T-helper 17 cell (primary cell): ENCODE measurements at places on chromosomes 6 and 20. TPM values are rescaled to one million over a fixed set of nuclear protein-coding genes. Genes with fewer than 3 reads are reported as not detected.

DNA sequence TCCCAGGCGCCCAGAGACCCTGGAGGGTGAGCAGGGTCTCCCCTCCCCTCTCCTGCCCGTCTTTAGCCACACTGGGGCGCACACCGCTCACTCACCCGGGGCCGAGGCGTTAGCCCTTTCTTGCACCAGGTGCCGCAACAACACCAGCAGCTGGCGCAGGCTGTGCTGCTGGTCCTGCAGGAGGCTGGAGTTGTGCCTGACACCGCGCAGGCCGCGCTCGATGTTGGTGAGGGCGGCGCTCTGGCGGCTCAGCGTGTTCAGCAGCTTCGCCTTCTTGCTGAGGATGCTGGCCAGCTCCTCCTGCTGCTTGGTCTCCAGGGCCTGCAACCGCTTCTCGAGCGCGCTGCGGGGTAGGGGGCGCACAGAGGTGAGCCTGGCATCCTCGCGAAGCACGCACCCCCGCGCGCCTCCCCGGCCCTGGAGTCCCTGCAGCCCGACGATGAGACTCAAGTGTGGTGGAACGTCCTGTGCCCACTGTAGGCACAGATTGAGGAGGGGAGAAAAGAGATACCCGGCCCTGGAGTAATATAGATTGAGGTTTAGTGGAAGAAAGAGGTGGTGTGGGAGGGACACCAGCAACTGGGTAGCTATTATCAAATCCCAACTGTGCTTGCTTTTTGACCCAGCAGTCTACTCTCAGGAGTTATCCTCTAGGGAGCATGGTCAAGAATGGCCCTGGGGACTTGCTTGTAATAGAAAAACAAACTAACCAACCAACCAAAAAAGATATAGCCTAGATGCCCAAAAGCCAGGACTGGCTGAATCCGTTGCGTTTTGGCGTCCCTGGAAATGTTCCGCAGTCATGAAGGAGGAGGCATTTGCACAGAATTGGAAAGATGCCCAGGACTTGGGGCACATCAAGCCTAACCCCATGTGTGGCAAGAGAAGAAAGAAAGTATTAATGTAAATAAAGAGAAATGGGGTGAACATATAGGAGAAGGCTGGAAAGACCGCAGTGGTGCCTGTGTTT is 30.9 kb downstream of the ANGPT4 start:
- no peak overlapping the region for H3K27ac ChIP-seq
- no peak overlapping the region for H3K4me3 ChIP-seq
- H3K27me3 ChIP-seq = peaks cover 36% of the 10 kb centered on the region
- H3K4me1 ChIP-seq = peaks cover 18% of the 10 kb centered on the region
- no peak for DNase-seq

DNA sequence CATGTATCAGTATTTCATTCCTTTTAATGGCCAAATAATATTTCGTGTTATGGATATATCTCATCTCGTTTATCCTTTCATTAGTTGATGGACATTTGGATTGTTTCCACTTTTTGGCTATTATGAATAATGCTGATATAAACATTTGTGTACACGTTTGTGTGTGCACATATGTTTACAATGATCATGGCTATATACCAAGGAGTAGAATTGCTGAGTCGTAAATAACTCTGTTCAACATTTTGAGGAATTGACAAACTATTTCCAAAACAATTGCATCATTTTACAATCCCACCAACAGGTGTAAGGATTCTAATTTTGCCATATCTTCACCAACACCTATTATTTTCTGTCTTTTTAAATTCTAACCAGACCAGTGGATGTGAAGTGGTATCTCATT is 26.3 kb upstream of the PNRC1 start:
- H3K36me3 ChIP-seq = no peaks in the 10 kb centered on the region
- H3K27ac ChIP-seq = no peak overlapping the region
- H3K4me1 ChIP-seq = peaks cover 9% of the 10 kb centered on the region

DNA sequence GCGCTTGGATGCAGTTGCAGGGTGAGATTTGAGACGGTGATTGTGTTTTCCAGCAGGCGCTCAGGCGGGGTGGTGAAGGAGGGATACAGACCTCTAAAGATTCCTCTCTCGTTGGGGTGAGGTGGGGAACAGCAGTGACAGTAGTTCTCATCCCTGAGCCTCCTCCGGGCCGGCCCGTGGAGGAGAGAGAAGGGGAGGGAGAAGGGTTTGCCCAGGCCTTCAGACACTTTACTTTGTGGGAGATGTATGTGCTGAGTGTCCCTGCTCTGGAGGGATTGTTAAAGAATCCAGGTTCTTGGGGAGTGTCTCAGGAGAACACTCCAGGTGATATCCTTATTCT is 41.0 kb downstream of the PSMB9 start:
- peak overlapping the region; percentile 94 for H3K27ac ChIP-seq
- H3K4me3 ChIP-seq = peak overlapping the region; percentile 95
- no peak for DNase-seq
- H3K4me1 ChIP-seq = peaks cover 30% of the 10 kb centered on the region
- no peaks in the 10 kb centered on the region for H3K27me3 ChIP-seq
- no peaks in the 10 kb centered on the region for H3K36me3 ChIP-seq

- H3K4me1 ChIP-seq = peaks cover 5% of the 10 kb centered on the region
- H3K4me3 ChIP-seq = no peak overlapping the region
- peaks cover 53% of the 10 kb centered on the region for H3K27me3 ChIP-seq
- no peak for DNase-seq
- H3K27ac ChIP-seq = no peak overlapping the region
Observed at GRCh38 chr20:58642441-58642840, 8.6 kb upstream of the STX16 start.

- peaks cover 2% of the 10 kb centered on the region for H3K36me3 ChIP-seq
- no peaks in the 10 kb centered on the region for H3K4me1 ChIP-seq
- peaks cover 11% of the 10 kb centered on the region for H3K27me3 ChIP-seq
- H3K4me3 ChIP-seq = no peak overlapping the region
- DNase-seq = no peak
Observed at GRCh38 chr6:139967497-139967896, 593.0 kb upstream of the CITED2 start.

- no peak overlapping the region for H3K4me3 ChIP-seq
- H3K4me1 ChIP-seq = peaks cover 28% of the 10 kb centered on the region
- peak overlapping the region; percentile 89 for H3K27ac ChIP-seq
- no peaks in the 10 kb centered on the region for H3K27me3 ChIP-seq
Observed at GRCh38 chr6:35683267-35683666, 5.4 kb downstream of the FKBP5 start.

- no peak for DNase-seq
- H3K4me1 ChIP-seq = peaks cover 2% of the 10 kb centered on the region
- no peak overlapping the region for H3K27ac ChIP-seq
- H3K27me3 ChIP-seq = peaks cover 5% of the 10 kb centered on the region
- no peak overlapping the region for H3K4me3 ChIP-seq
- H3K36me3 ChIP-seq = no peaks in the 10 kb centered on the region
Observed at GRCh38 chr6:42154461-42155209, 12.2 kb upstream of the C6orf132 start.

GRCh38 chr6:106555767-106556166 is 73.5 kb downstream of the RTN4IP1 start:
- DNase-seq = no peak
- H3K4me1 ChIP-seq = peaks cover 8% of the 10 kb centered on the region
- H3K27me3 ChIP-seq = no peaks in the 10 kb centered on the region
- peak overlapping the region; percentile 84 for H3K27ac ChIP-seq

GRCh38 chr6:88865275-88865674 is 98.1 kb downstream of the RNGTT start:
- H3K4me3 ChIP-seq = peak overlapping the region; percentile 83
- H3K27ac ChIP-seq = no peak overlapping the region
- H3K27me3 ChIP-seq = no peaks in the 10 kb centered on the region
- H3K36me3 ChIP-seq = peaks cover 6% of the 10 kb centered on the region
- DNase-seq = no peak

DNA sequence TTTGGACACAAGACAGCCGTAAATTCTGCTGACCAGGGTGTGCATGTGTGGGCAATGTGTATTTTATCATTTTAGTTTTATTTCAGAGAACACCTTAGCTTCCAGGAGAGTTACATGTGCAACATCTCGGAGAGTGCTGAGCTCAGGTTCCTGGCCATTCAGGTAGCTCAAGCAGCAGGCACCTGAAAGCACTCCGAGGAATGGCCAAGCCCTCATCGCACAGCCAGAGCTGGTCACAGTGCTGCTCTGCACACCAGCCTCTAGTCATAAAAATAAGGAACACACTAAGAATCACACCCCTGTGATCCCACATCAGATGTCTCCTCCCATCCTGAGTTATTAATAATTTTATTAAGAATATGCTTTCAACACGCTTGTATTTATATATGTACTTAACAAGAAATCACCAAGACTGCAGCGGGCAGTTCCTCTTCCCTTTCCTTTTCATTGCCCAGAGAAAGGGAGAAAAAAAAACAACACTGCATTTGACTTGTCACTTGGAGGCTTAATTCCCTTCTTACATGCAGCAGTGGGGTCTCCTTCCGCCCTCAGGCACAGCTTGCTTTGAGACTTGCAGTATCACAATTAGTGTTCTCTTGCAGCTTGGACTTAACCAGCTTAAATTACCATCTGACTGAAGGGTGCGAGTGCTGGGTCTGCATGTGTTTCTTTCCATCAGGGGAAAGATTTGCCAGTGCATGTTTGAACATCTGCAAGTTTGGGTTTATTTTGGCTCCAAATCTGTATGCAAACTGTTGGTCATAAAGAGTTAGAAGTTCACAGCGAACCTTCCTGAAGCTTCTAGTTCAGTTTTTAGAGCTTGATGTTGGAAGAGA is 36.0 kb upstream of the IRF4 start:
- H3K27ac ChIP-seq = no peak overlapping the region
- no peak for DNase-seq
- peaks cover 8% of the 10 kb centered on the region for H3K4me1 ChIP-seq
- H3K27me3 ChIP-seq = no peaks in the 10 kb centered on the region

FAM217A gene
- total RNA-seq = not detected

PAX1 gene
- total RNA-seq = not detected

GRCh38 chr6:35489066-35489465 is 7.8 kb downstream of the TEAD3 start:
- H3K27me3 ChIP-seq = no peaks in the 10 kb centered on the region
- no peaks in the 10 kb centered on the region for H3K36me3 ChIP-seq
- no peak for DNase-seq

- H3K27ac ChIP-seq = no peak overlapping the region
- H3K4me3 ChIP-seq = no peak overlapping the region
- no peaks in the 10 kb centered on the region for H3K36me3 ChIP-seq
Observed at GRCh38 chr20:44006578-44006977, 91.9 kb downstream of the TOX2 start.

IRF4 gene
- 16.6 TPM for total RNA-seq

- no peak overlapping the region for H3K27ac ChIP-seq
- no peaks in the 10 kb centered on the region for H3K27me3 ChIP-seq
- H3K4me3 ChIP-seq = no peak overlapping the region
Observed at GRCh38 chr6:139587469-139587868, 213.0 kb upstream of the CITED2 start.

GRCh38 chr6:132693478-132693877 is 20.4 kb downstream of the VNN1 start:
- peaks cover 21% of the 10 kb centered on the region for H3K27me3 ChIP-seq
- peaks cover 2% of the 10 kb centered on the region for H3K36me3 ChIP-seq
- H3K27ac ChIP-seq = no peak overlapping the region
- no peak overlapping the region for H3K4me3 ChIP-seq
- no peaks in the 10 kb centered on the region for H3K4me1 ChIP-seq

GRCh38 chr6:24780206-24780605 is 5.5 kb downstream of the GMNN start:
- H3K4me3 ChIP-seq = no peak overlapping the region
- peaks cover 25% of the 10 kb centered on the region for H3K4me1 ChIP-seq
- H3K27me3 ChIP-seq = no peaks in the 10 kb centered on the region
- DNase-seq = no peak
- H3K36me3 ChIP-seq = peaks cover 6% of the 10 kb centered on the region

DNA sequence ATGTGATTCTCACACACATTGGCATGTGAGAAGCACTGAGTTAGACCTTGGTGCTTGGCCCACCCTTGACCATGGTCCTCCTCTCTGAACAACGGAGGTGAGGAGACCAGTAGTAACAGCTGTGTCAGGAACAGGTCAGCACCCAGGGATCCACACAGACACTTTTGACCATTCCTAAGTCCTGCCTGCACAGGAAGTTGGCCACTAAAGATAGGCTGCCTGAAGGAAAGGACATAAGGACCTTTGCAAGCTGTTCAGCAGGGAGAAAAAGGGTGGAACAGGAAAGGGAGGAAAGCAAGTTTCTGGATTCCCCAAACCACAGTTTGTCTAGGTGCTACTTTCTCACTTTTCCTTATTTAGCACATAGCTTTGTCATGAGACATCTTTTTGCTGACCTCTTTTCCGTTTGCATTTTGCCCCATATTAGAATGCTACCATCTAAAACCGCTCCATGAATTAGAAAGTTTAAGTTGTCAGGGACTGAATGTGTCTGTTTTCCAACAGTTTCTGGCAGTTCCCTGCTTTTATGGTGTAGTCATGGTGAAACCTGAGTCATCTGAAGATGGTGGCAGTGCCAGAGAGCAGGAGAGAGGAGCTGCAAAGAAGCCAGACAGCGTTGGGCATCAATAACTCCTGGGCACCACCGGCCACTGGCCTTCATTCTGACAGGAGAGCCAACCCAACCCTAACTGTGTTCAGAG is 1.1 kb upstream of the CD109 start:
- DNase-seq = no peak
- peaks cover 72% of the 10 kb centered on the region for H3K27me3 ChIP-seq
- no peak overlapping the region for H3K27ac ChIP-seq
- peak overlapping the region; percentile 82 for H3K4me3 ChIP-seq
- peaks cover 7% of the 10 kb centered on the region for H3K4me1 ChIP-seq
- peaks cover 3% of the 10 kb centered on the region for H3K36me3 ChIP-seq

- peaks cover 15% of the 10 kb centered on the region for H3K4me1 ChIP-seq
- H3K4me3 ChIP-seq = no peak overlapping the region
- H3K27me3 ChIP-seq = no peaks in the 10 kb centered on the region
Observed at GRCh38 chr6:130218134-130218533, 4.6 kb downstream of the SAMD3 start.

- H3K4me3 ChIP-seq = peak overlapping the region; percentile 87
- H3K27me3 ChIP-seq = no peaks in the 10 kb centered on the region
- no peak for DNase-seq
- peaks cover 83% of the 10 kb centered on the region for H3K4me1 ChIP-seq
- peaks cover 12% of the 10 kb centered on the region for H3K36me3 ChIP-seq
Observed at GRCh38 chr6:111761783-111762312, 111.4 kb downstream of the FYN start.

DAAM2 gene
- not detected for total RNA-seq

GRCh38 chr6:1739220-1739619 is 129.5 kb downstream of the FOXC1 start:
- no peaks in the 10 kb centered on the region for H3K27me3 ChIP-seq
- no peak for DNase-seq
- H3K4me1 ChIP-seq = peaks cover 2% of the 10 kb centered on the region
- peaks cover 4% of the 10 kb centered on the region for H3K36me3 ChIP-seq
- no peak overlapping the region for H3K27ac ChIP-seq

CNBD2 gene
- total RNA-seq = 11.7 TPM

GRCh38 chr20:44970243-44970757 is 4.0 kb downstream of the STK4 start:
- no peak for DNase-seq
- H3K4me3 ChIP-seq = peak overlapping the region; percentile 99
- H3K27ac ChIP-seq = peak overlapping the region; percentile 98
- peaks cover 69% of the 10 kb centered on the region for H3K4me1 ChIP-seq

DNA sequence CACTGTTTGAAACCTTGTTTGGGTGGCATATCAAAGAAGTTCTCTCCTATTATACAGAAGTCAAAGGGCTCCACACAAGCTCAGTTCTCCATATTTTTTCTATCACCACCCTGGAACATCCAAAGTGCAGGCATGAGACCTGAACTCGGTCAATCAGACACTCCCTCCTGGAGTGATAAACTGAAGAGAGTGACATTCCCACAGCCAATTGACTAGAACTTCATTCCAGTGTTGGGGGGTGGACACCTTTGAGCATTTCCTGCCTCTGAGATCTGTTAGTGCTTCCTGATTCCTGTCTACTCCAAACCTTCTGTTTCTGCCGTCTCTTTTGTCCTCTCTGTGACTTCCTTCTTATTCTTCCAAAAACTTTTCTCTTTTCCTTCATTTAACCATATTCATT is 220.7 kb upstream of the NOX3 start:
- no peak overlapping the region for H3K4me3 ChIP-seq
- H3K36me3 ChIP-seq = no peaks in the 10 kb centered on the region
- DNase-seq = no peak
- H3K27me3 ChIP-seq = peaks cover 14% of the 10 kb centered on the region
